Activated B cell treated with CpG ODN at 0.5 μM for 24 hours (primary cell): ENCODE measurements at places on chromosomes 3 and 15. TPM values are rescaled to one million over a fixed set of nuclear protein-coding genes. Genes with fewer than 3 reads are reported as not detected.

The TBC1D21 gene
- total RNA-seq: not detected in 2 replicates

The MORC1 gene
- not detected in 2 replicates for total RNA-seq

The ADCY5 gene
- not detected in 2 replicates for total RNA-seq

The SEMA6D gene
- total RNA-seq: not detected in 2 replicates

DNA sequence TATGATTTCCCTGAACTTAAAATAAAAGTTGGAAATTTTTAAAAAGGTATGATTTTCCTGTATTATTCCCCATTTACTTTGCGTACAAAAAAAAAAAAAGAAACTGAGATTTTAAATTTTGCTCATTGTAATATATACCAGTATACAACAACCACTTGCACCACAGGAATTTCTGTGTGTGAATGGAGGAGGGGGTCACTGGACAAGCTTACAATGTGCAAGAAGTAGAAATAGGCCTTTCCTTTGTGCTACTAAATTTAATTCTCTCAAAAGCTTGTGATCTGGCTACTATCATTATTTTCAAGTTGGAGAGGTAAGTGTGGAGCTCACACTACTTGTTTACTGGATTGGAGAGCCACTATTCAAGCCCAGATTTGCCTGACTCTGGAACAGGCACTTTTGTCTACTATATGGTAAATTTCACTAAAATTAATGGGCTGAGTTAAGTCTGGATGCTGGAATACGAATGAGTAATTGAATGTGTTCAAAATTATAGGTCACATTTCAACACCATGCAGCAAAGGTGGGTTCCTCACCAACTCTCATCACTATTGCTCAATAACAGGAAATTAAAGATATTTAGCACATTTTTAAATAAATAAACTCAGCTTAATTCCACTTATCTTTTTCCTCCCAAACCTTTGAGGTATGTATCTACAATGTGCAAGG, 148.0 kb upstream of the MBNL1 start:
- no peak for DNase-seq

DNA sequence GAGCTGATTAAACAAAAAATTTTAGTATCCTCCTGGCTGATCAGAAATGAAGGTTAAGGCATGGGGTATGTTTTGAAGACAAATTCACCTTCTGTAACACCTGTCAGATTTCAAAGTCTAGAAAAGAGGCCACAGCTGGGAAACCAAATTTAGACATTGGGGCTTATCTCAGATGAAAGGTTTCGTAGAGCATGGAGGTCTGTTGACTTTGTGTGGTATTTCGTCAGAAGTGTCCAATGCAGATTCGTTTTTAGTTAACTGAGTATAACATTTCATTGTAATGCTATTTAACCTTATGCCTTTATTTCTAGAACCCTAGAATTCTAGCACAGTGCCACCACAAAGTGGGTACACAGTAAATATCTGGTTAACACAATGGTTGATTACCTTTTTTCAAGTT, 61.7 kb downstream of the FNDC3B start:
- no peak for DNase-seq

DNA sequence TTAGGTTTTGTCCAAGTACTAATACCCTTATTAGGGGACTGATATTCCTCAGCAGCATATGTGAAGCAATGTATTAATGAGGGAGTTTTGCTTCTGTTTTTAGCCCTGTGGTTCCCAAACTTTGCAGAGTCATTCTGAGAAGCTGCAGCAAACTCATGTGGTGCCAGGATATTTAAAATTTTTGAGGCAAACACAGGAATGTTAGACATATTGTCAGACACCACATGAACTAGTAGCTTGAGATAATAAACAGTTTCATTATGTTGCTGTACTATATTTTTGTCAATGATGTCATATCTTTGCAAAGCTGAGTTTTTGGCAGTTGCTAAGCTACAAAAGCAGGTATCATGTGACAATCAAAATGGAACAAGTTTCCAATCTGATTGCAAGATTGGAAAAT, 36.6 kb downstream of the ATP6V1A start:
- DNase-seq: no peak

DNA sequence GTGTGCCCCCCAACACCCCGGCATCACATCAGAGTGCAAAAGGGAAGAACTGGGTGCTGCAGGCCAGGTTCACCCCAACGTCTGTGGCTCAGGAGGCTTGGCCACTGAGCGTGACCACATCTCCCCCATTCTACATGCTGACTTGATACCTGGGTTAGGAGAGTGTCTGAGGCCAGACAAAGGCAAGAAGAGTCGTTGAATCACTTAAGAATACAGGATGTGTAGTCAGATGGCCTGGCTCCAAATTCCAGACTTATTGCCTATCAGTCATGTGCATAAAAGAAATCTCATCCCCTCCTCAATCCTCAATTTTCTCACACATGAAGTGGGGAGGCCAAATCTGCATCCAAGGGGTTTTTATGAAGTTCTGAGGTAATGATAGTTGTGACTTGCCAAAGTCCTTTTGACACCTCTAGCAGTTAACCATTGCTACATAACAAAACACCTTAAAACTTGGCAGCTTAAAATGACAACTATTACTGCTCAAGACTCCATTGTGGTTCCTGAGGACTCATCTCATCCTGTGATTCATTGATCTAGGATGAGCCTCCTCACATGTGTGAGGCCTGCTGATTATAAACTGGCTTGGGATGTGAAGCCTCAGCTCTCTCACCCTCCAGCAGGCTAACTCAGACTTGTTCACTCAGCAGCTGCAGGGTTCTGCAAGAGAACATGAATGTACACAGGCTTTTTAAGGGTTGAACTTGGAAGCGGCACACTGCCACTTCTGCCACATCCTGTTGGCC, 138.8 kb upstream of the TLE3 start:
- no peak for DNase-seq

- DNase-seq: no peak
Measured at GRCh38 chr15:27619204-27619603, 479.9 kb downstream of the OCA2 start.

GRCh38 chr3:188240189-188240981, 86.4 kb downstream of the LPP start:
- DNase-seq: no peak
